AG08396 (cell line): ENCODE measurements at places on chromosomes 12 and 14.

DNA sequence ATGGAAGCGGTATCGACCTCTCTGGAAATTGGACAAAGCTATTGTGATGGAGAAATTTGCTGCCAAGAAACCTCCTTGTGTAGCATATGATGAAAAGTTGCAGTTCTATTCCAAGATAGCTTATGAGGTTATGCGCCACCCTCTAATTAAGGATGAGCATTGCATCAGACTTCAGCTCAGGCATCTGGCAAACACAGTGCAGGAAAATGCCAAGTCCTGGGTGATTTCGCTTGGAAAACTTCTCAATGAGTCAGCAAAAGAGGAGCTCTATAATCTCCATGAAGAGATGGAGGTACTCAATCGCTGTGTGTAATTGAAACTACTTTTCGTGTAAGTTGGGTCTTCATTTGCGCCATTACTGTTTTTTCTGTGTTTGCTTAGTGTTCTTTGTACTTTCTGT lies 51.2 kb downstream of the DNAH10 start:
- DNase-seq, result no peak

GRCh38 chr14:103207388-103208072 lies 84.3 kb downstream of the TNFAIP2 start:
- peak; percentile 66 for DNase-seq

GRCh38 chr14:55976655-55977054 lies 141.6 kb upstream of the PELI2 start:
- no peak for DNase-seq

DNA sequence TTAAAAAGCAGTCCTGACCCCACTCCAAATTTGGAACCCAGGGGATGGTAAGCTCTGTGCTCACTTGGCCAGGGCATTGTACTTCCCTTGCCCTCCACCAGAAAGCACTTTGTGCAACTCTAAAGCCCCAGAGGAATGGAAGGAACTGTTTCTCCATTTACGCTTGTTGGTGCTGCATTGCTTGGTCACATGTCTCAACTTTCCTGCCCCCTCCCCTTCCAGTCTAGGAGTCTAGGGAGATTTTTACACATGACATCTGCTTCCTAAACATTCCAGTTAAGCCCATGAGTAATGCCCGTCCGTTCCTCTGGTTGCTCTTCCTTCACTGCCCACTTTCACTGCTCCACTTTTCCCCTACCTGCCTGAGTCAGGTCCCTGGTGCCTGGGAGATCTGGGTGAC lies 92.6 kb upstream of the MAP1LC3B2 start:
- DNase-seq, result no peak

GRCh38 chr14:23895480-23895879 lies 58.1 kb upstream of the DHRS4 start:
- DNase-seq, result no peak

GRCh38 chr12:111741235-111741812 lies 25.4 kb upstream of the ALDH2 start:
- no peak for DNase-seq

GRCh38 chr14:98685725-98686124 lies 586.3 kb downstream of the BCL11B start:
- no peak for DNase-seq

GRCh38 chr12:6377667-6377994 lies 2.3 kb upstream of the SCNN1A start:
- no peak for DNase-seq

DNA sequence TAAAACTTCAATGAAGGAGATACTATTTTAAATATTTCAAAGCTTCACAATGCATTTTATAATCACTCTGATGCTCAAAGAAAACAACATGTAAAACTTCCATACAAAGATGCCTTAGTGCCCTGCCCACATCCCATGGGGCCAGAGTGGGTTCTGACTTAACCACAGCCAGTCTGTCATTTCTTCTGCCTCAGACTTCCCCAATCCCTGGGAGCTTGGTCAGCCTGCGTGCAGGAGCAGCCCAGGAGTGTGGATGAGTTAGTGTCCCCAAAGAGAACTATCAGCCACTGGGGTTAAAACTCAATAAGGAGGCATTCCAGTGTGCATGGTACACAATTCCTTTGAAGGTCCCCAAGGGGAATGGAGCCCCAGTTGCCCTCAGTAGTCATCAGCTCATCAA lies 100.3 kb downstream of the PTCSC3 start:
- DNase-seq, result no peak

- no peak for DNase-seq
These were observed 316.2 kb downstream of the NPAS3 start for GRCh38 chr14:33254861-33255395.

GRCh38 chr14:30961330-30961729 lies 64.1 kb upstream of the AP4S1 start:
- DNase-seq, result no peak

DNA sequence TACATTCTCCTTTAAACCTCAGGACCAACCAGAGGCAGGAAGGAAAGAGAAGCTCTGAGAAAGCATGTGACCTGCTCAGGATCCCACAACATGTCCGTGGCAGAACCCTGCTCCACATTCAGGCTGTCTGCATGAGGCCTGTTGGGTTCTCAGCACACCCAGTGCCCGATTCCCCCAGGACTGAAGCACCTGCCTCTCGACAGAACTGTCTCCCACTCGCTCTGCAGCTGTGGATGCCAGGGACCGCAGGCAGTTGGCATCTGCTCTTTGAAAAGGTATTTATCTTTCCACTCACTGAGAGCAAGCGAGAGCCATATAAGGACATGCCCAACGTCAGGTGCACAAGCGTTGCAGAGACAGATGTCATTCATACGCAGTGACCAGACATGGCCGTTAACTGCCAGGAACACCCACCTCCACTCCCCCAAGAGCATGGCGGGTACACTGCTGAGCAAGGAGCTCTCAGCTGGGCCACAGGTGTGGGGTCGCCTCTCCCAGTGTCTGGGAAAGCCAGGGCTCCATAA lies 18.9 kb downstream of the PITPNM2 start:
- DNase-seq, result no peak

DNA sequence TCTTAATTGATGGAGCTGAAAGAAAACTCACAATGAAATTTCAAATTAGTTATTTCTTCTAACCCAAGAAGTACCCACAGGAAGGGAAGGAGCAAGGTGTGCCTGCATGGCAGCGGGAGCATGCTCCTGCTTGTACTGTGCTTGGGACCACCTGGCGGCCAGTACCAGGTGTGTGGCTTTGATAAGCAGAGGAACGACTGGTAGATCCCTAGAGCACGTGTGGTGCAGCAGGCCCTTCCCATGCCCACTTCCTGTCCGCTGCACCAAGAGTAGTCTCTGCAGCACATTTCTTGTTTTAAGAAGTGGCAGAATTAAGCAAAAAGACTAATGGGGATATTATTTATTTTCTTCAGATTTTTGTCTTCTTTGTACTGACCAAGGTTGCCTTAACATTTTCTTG lies 122.3 kb upstream of the ATF1 start:
- DNase-seq, result no peak

DNA sequence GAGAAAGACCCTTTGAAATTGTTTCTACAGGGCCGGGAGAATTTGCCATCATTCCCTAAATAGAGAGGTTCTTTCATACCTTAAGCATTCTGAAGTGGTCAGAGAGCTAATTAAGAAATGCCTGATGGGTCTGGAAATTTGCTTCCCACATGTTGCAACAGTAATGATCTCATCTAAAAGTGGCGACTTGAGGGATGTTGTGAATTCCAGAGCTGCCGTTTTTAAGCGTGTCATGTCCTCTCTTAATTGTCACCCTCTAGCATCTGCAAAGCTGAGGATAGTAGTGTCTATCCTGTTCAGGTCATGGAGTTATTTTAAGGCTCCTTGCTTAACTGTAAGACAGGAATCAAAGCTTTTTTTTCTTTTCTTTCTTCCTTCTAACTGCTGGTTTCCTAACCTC lies 60.4 kb downstream of the FOS start:
- peak; percentile 32 for DNase-seq

DNA sequence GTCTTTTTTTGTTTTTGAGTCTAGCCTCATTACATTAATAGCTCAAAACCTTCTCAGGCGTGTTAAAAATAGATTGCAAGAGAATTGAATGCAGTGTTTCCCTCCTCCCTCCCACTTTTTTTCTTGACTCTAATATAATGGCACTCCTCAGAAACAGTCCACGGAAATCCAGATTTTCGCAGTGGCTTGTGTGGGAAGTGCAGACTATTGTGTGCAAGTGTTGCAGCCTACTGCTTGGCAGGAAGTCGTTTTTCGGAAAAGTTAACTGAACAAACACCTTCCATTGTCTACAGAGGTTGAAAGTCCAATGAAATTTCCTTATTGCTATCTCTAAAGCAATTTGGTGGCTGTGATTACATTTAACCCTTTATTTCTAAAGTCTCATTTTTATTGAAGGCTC lies 147.9 kb upstream of the E2F7 start:
- no peak for DNase-seq

GRCh38 chr14:64952598-64953309 lies 10.2 kb upstream of the GPX2 start:
- no peak for DNase-seq
